PC-9 (cell line): ENCODE measurements at places on chromosomes 1 and 21. TPM values are rescaled to one million over a fixed set of nuclear protein-coding genes. Genes with fewer than 3 reads are reported as not detected.

DNA sequence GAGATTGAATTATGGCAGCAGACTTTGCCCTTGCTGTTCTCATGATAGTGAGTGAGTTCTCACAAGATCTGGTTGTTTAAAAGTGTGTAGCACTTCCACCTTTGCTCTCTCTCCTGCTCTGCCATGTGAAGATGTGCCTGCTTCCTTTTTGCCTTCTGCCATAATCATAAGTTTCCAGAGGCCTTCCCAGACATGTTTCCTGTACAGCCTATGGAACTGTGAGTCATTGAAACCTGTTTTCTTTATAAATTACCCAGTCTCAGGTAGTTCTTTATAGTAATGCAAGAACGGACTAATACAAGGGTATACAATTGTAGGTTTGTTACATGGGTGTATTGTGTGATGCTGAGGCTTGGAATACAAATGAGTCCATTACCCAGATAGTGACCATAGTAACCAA, 4.2 kb downstream of the SPRR1B start:
- no peak for DNase-seq

- DNase-seq, result no peak
Measured at GRCh38 chr1:182350839-182351238, 40.8 kb downstream of the GLUL start.

- no peak for DNase-seq
Measured at GRCh38 chr1:204002614-204003013, 70.3 kb upstream of the SOX13 start.

DNA sequence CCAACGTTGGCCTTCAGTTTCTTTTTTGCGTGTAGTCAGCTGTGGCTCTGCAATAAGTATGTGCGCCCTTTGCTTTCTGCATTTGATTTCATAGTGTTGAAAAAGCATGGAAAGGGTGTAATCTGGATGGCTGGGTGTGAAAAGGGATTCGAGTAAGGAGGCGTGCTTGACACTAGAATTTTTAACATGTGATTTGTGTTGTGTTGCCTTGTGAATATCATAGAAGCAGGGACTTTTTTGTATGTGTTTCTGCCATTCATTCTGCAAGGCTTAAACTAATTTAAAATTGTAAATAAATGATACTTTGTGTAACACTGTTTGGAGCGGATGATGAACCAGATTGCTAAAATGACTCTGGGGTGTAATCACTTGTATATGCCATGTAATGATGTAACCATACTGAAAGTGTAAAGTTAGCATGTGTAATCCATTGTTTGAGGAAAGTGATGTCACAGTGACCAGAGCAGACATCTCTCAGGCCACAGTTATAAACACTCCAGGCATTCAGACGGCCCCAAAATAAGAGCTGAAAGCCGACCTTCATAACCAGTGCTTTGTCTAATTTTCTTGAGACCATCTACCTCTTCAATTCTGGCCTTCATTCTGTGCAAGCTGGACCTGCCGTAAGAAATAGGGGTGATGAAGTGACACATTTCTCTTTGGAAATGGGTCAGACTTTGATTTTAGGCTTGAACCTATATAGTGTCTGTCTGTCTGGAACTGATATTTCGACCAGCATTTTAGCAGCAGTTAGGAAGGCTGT, 618 bp downstream of the SH3BGR start:
- DNase-seq, result no peak

- DNase-seq, result no peak
Measured at GRCh38 chr1:108208724-108209446, 8.7 kb upstream of the SLC25A24 start.

ZBTB7B gene
- 38.6 and 44.1 TPM in 2 replicates for total RNA-seq

C1orf105 gene
- not detected in 2 replicates for total RNA-seq

GBP1 gene
- 6.0 and 7.3 TPM in 2 replicates for total RNA-seq

KRTAP19-8 gene
- total RNA-seq, result not detected in 2 replicates
